ENCODE measurements at places on chromosomes 3 and 15.

GRCh38 chr15:39299486-39300267 lies 281.2 kb upstream of the THBS1 start:
- no peak for DNase-seq

DNA sequence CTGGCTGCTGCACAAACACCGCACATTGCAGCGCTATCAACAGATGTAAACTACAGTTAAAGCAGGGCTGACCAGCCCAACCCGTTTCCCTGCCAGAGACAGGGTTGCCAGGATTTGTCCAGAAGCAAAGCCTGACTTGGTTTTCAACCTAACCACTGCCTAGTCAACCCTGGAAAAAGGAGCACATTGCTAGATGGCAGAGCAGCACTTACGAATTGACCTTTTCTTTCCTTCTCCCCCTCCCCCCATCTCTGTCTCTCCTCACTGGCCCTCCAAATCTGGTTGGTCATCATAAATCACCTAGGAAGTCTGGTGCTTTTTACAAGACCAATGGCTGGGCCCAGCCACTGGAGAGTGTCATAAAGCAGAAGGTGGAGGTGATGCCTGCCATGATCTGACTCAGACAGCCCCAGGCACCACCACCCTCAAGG lies 51.3 kb downstream of the ABCC5 start:
- no peak for DNase-seq

DNA sequence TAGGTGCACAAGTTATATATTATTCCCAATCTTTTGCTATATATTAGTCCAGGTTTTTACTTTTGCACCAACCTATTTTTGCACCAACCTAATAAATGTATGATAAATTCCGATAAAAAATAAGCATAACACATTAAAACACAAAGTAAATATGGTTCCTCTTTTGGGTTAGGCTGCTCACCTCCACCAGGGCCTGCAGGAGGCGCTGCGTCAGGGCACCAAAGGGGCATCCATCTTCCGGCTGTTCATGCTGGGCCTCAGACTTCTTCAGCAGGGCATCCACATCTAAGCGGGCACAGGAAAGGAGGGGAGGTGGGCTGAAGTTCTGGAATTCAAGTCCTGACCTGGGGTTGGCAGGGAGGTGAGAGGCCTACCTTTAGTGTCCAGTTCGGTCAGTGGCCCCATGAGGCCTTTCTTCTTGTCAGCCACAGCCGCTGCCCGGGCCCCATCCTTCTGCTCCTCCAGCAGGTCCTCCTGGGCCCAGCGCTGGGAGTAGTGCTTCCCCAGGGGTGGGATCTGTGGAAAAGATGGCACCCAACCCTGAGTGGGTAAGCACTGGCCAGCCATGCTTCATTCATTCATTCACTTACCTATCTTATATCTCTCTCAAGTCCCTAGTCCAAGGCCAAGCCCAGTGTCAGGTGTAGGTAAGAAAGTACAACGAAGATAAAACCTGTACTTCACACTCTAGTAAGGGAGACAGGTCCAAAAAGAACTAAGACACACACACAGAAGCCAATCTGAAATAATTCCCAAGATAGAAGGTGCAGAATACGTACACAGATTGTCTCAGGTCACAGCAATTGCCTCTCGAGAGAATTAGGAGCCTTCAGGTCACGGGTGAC lies 5.2 kb downstream of the TADA3 start:
- DNase-seq = no peak

- no peak for DNase-seq
These were observed 331.4 kb upstream of the WNT5A start for GRCh38 chr3:55818485-55818884.

DNA sequence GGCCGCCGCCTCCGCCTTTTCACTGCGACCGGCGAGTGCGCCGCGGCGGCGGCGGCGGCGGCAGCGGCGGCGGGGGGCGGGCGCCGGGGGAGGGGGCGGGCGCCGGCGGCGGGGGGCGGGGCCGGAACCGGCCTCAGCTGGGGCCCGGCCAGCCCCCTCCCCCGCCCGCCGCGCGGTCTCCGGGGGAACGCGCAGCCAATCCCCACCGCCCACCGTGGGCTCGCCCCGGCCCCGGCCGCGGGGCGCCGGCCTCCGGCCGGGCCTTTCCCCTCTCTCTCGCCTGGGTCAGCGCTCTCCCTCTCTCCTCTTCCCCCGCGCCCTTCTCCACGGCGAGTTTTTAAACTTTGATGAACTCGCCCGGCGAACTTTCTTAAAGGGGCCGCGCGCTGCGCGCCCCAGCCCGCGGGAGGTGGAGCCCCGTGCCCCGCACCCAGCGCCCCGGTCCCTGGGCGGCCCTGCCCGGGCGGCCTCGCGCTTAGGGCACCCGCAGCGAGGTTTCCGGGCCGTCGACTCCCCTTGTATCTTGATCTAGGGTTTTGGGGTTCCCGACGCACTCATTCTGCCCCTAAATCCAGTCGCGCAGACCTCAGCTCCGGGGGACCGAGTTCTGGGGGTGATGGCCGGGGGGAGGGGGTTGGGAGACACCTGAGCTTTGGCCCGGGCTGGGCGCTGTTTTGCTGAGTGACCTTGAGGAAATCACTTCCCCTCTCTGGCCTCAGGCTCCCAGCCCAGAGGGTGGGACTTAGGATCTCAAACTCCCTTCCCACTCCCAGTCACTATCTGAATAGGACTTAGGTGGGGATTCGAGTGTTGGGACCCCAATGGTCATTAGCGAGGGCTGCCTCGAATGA lies at the start of gene RBPMS2:
Gene RBPMS2 (minus strand): TSS at position 39 of the 851 bp plus-strand sequence. CDS start 270 bp downstream, outside the sequence.
- no peak for DNase-seq

- no peak for DNase-seq
These were observed 253.5 kb upstream of the ZPLD1 start for GRCh38 chr3:102181175-102181920.

DNA sequence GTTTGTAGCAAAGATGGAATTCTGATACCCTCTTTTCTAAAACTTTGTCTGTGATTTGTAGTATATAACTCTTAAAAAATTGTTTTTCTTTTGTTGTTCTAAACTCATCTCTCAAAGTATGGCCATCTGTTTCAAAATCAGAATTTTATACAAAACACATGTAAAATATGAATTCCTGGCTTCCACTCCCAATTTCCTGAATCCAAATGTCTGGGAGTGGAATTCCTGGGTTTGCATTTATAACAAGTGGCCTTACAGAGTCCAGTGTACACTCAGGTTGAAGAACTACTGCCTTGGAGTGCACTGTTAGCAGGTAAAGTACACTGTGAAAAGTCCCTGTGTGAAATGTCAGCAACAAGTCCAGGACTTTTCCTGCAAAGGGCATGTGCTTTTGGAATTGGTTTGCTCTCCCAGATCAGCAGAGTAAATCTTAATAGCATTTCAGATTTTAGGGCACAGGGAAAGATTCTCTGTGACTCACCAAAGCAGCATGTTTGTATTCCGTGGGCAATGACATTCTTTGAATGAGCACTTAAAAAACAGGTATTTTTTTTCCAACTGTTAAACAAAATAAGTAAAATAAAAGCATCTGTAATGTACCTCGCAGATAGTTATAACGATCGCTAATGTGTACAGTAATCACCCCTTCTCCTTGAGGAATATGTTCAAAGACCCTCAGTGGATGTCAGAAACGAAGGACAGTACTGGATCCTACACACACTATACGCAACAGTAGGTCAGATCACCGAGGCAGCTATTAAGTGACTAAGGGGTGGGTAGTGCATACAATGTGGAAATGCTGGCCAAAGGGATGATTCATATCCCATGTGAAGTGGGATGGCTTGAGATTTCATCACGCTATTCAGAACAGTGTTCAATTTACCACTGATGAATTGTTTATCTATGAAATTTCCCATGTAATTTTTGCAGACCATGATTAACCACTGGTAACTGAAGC lies 2.0 kb upstream of the CLDN16 start:
- DNase-seq = no peak
